ENCODE measurements at places on chromosomes 7 and 10.

DNA sequence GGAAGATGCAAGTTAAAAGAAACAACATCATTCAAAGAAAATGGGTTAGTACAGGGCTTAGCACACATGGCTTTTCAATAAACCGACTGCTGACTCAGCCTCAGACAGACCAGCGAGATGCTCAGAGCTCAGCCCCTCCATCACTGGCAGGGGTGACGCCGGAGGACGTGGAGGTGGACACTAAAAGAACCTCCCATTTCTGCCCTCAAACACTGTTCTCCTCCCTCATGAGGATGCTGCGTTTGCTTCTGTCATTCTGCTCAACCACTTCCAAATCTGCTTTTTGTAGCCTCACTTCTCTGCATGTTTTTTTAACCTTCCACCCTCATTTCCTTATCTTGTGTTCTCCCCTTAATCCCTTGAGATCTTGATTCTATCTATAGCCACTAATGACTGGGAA lies 15.3 kb downstream of the DENND11 start:
- DNase-seq, result no peak

- no peak for DNase-seq
Measured at GRCh38 chr7:118452128-118452527, 227.6 kb downstream of the ANKRD7 start.

DNA sequence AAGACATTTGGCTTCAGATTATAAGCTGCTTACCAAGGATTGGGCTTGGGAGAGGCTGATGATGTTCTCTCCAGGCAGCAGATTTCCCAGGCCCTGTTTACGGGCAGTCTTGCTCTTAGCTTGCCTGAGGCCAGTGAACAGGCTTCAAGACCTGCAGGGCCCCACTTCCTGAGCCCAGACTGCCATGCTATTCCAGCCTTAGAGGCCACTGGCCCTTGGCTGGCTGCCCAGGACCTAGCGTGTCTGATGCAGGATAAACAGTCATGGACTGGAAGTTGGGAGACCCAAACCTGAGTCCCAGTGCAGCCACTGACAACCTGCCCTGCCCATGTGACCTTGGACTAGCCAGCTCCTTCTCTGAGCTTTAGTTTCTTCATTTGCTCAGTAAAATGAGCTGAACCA lies 2.9 kb downstream of the PRXL2A start:
- DNase-seq, result peak; percentile 85

DNA sequence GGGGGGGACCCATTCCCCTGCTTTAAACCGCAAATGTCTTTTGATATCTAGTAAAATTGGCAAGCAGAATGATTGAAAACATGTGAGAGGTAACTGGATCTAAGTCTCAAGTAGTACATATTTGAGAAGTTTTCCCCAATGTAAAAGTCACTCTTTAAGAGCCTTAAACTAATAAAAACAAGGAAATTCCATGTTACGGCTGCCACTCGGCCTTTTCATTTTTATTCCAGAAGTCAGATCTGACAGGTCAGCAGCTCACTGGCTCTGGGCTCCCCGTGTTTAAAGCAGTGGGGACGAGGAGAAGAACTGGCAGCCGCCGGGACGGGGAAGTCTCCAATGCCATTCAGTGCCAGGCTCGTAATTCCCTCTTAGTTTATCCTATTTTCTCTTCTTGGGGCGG lies 80.7 kb downstream of the CUX1 start:
- no peak for DNase-seq

- DNase-seq, result peak; percentile 96
Measured at GRCh38 chr10:132065491-132066105, at the start of gene JAKMIP3. Gene JAKMIP3, plus strand, starts transcription at chr10:132065946. Its CDS starts 38,863 bp downstream, at chr10:132104809.

DNA sequence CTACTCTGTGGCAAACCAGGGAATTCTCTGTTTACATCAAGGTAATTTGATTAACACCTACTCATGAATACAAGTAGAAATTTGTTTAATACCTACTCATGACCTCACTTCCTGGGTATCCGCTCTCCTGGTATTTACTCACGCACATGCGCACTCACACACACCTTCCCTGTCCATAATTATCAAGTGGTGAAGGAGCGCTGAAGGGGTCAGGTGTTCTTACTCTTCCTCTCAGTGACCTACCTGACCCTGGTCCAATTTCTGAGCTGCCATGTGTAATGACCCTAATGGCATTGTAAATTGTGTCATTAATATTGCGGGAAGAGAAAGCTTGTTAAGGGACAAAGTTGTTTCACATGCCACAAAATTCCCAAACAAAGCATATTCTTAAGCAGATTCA lies 41.3 kb upstream of the TRIL start:
- DNase-seq, result no peak

- DNase-seq, result no peak
Measured at GRCh38 chr10:3503299-3503698, 281.7 kb downstream of the KLF6 start.

DNA sequence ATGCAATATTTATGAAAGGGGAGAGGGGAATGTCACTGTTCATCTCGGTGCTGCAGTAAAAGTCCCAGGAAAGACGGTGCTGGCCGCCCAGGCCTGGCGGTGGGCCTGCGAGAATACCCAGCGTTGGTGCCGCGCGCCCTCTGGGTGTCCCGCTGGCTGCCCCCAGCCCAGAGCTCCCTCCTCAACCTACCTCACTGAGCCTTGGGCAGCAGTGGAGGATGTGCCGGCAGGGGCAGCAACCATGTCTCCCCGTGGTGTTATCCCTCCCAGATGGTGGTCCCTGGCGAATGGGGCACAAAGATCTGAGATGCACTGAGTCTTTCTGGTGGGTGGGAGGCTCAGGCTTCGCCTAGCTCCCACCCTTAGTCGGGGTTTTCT lies 9.5 kb upstream of the TLX1 start:
- no peak for DNase-seq

DNA sequence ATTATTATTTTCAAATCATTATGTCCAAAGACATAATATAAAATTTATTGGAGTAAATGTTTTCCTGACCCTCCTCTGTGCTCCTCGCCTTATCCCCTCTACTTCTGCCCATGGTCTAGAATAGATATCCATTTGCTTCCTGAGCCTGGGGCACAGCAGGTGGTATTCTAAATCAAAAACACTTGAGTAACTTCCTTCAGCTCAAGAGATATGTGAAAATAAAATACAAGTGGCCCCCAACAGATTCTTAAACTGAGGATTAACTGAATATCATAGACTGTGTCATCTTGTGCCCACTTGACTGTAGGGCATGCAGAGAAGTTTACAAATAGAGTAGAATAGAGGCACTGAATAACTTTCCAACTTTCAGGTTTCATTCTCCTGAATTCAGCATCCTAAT lies 59.1 kb downstream of the HGF start:
- no peak for DNase-seq

DNA sequence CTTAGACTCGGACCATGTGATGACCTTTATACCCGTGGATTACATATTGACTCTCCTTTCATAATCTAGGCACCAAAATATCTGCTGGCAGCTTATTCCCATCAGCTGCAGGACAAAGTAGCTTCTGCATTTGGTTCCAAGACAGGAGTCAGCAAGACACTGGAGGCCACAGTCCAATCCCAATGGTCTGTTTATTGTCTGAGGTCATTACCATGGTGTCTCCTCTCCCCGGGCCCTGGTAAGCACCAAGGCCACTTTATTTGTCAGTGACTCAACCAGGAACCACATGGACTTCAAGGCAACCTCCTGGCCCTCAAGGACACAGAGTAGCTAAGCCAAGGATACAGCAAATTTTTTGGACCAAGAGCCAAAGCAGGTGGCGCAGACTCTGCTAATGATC lies 36.1 kb downstream of the KCNMA1 start:
- peak; percentile 63 for DNase-seq

DNA sequence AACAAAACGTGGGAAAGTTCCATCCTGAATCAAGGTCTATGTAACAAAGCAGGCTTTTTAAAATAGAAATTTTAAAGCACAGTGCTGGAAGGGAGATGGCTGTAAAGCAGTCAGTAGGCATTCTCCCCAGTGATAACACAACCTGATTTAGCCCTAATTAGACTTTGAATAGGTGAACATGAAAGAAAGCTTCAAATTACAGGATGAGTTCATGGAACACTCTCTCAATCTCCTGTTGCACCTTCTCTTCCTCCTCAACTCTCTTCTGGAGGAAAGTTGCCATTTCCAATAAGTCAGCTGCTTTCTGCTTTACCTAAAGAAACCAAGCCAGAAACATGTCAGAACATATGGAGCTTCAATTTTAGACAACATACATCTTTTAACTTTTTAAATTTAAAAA lies 20.1 kb downstream of the SFR1 start:
- DNase-seq, result no peak

GRCh38 chr7:157415486-157415885 lies 78.7 kb downstream of the DNAJB6 start:
- DNase-seq, result no peak

- no peak for DNase-seq
Measured at GRCh38 chr7:89809291-89809690, 345.0 kb upstream of the STEAP1 start.

GRCh38 chr7:121017586-121017985 lies 29.1 kb downstream of the CPED1 start:
- no peak for DNase-seq

- DNase-seq, result peak; percentile 31
Measured at GRCh38 chr7:98872328-98872924, 2.6 kb upstream of the TMEM130 start.

- no peak for DNase-seq
Measured at GRCh38 chr10:133088179-133088955, 643 bp downstream of the ADGRA1 start.

- no peak for DNase-seq
Measured at GRCh38 chr7:69951458-69951857, 353.2 kb downstream of the AUTS2 start.
